ENCODE measurements at places on chromosomes 11 and 22.

GRCh38 chr11:91859666-91860065, 365.0 kb upstream of the FAT3 start:
- DNase-seq = no peak

DNA sequence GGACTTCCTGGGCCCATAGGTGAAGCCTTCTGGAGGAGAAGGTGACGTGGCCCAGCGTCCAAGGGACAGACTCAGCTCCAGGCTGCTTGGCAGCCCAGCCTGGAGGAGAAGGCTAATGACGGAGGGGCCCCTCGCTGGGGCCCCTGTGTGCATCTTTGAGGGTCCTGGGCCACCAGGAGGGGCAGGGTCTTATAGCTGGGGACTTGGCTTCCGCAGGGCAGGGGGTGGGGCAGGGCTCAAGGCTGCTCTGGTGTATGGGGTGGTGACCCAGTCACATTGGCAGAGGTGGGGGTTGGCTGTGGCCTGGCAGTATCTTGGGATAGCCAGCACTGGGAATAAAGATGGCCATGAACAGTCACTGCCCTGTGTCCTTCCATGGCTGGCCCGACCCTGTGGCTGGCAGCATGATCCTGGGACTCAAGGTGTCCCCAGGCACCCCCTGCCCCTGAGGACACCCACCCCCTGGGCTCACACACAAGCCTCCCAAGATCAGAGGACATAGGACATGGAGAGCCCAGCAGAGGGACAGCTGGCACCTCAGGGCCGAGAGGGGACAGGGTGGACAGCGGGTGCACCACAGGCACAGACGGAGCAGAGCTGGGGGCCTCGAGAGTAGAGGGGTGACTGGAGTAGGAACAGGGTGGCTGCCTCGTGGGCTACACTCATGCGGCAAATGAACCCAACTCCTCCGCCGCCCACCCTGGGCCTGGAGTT, 10.1 kb downstream of the SIGIRR start:
- DNase-seq = no peak

- DNase-seq = no peak
Measured at GRCh38 chr11:826227-826621, 1.5 kb upstream of the CRACR2B start.

GRCh38 chr11:57230316-57230715, 6.7 kb downstream of the APLNR start:
- no peak for DNase-seq

DNA sequence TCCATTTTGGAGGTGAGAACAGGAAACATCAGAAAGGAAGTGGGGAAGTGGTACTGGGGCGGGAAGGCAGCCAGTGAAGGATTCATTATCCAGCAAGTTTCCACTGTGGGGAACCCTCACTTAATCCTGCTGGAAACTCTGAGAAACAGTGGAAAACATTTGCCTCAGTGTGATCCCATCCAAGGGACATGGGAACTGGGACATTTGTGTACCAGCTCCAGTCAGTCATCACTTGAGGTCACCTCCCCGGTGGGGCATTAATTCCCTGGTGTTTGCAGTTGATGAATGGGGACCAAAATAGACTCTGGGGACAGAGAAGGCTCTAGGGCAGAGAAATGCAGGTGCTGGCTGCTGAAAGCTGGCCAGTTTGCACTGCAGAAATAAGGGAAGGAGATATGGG, 599.9 kb downstream of the BUD13 start:
- DNase-seq = no peak
